Chondrocyte (in vitro differentiated cells): ENCODE measurements at places on chromosomes 6 and 20. TPM values are rescaled to one million over a fixed set of nuclear protein-coding genes. Genes with fewer than 3 reads are reported as not detected.
A peak's percentile ranks its signal among the peaks of the same experiment; 100 is the strongest.

DNA sequence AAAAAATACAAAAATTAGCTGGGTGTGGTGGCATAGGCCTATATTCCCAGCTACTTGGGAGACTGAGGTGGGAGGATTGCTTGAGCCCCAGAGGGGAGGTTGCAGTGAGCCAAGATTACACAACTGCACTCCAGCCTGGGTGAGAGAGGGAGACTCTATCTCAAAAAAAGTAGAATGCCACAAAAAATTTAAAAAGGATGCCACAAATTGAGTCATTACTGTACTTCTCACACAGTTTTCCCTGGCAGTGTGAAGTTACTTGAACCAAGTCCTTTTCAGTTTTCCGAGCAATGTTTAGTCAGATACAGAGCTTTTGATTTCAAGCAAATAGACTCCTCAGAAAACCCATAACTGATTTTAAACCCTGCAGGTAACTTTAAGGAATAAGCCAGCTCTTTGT is 53.3 kb downstream of the TNFRSF21 start:
- no peak for DNase-seq

GRCh38 chr6:126682440-126682839 is 342.5 kb downstream of the CENPW start:
- no peak for DNase-seq

GRCh38 chr6:136550330-136551071 is at the start of gene MAP7:
TSS of gene MAP7 (minus strand) at chr6:136550422. CDS start at chr6:136550408, 14 bp downstream.
- DNase-seq, result no peak

DNA sequence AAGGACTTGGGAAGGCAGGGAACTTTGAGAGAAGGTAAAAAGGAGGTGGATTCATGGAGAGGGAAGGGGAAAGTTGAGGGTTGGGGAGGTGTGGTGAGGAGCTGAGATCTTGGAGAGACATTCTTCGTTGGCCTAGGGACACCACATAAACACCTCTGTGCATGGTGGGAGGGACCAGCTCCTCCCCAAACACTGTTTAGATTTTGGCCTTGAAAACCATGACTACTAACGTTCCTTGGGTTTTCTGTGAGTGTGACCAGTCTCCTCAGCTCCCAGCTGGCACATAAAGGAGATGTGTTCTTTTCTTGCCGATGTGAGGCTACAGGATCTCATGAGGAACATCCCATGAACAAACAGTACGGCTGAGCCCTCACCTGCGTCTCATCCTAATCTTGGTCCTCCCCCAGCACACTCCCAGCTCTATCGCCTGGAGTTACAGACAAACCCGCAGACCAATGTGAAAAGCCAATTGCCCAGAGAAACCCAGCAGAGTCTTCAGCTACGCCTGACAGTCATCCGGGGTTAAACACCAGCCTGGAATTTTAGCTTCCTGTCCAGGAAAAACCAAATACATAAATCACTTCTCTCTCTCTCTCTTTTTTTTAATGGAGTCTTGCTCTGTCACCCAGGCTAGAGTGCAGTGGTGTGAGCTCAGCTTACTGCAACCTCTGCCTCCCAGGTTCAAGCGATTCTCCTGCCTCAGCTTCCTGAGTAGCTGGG is 22.0 kb upstream of the DDR1 start:
- DNase-seq, result no peak

GRCh38 chr6:11006061-11006460 is 38.0 kb downstream of the ELOVL2 start:
- no peak for DNase-seq

GRCh38 chr6:142087950-142088857 is 44.5 kb upstream of the GJE1 start:
- DNase-seq, result peak; percentile 57

- DNase-seq, result no peak
Measured at GRCh38 chr20:49568278-49569151, 578 bp upstream of the PTGIS start.

- no peak for DNase-seq
Measured at GRCh38 chr6:105838171-105838570, 248.0 kb upstream of the PRDM1 start.

- peak; percentile 90 for DNase-seq
Measured at GRCh38 chr6:109979033-109979921, 1.2 kb downstream of the GPR6 start.

- DNase-seq, result no peak
Measured at GRCh38 chr20:60117065-60117464, 158.8 kb downstream of the CDH26 start.

DNA sequence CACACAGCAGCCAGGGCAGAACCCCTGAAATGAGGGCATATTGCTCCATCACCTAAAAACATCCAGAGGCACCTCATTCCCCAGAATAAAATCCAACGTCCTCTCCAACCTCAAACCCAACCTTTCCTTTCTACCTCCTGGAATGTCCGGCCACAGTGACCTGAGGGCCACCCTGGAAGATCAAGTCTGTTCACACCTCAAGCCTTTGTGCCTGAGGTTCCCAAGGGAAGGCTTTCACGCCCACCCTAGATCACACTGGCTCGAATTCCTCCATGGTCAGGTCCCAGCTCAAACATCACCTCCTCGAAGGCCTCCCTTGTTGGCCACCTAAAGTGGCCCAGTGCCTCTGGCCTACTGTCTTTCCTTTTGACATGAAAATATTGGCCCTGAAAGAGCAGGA is 88.9 kb downstream of the ZMYND8 start:
- no peak for DNase-seq

- DNase-seq, result no peak
Measured at GRCh38 chr6:35024551-35025054, 116.5 kb downstream of the TCP11 start.

DNA sequence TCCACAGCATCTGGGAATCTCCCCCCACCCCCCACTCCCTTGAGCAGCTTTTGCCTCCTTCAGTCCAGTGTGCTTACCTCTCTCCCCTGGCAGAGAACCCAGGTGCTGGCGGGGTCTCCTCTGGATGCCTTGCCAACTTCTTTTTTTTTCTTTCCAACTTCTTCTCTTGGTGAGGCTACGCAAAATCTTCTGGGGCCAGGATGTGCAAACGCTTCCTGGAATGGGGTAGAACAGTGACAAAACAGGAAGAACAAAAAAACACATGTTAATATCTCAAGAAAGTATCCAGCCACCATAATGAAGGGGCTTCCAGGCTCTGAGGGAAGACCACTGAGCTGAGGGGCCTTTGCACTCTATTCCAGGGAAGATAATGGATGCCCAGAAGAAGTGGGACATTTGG is 53.9 kb upstream of the DDR1 start:
- DNase-seq, result no peak

DNA sequence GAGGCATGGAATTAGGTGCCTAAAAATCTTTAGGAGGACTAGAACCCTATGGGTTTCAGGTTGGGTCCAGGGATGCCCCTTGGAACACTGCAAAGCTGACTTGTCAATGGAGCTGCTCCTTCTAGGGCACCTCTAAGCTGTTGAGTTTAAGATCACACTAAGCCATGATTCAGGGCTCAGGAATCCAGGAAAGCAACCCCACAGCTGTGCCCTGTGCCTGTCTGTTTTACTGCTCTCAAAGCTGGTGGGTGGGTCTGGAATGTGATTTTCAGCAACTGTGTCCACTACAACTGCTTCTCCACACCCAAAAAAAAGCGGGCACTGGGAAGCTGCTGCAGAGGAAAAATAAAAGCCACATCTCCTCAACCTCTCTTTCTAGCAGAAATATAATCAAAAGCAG is 310.4 kb upstream of the MOCS1 start:
- DNase-seq, result no peak

DNA sequence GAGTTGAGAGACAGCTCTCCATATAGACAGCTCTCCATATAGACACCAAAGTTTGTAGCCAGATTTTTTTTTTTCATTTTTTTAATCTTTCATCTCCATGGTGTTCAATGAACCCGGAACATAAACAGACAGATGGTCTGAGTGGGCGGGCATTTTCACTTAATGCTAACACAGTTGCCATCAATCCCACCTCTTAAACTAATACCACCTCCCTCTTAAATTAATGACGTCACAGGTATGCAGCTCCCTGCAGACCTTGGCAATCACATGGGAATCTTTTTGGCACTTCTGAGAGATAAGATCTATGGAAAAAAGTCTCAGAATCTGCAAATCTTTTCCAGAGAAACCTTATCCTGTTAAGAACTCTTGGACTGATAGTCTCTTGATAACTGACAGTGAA is 43.2 kb downstream of the PFDN4 start:
- DNase-seq, result no peak

DNA sequence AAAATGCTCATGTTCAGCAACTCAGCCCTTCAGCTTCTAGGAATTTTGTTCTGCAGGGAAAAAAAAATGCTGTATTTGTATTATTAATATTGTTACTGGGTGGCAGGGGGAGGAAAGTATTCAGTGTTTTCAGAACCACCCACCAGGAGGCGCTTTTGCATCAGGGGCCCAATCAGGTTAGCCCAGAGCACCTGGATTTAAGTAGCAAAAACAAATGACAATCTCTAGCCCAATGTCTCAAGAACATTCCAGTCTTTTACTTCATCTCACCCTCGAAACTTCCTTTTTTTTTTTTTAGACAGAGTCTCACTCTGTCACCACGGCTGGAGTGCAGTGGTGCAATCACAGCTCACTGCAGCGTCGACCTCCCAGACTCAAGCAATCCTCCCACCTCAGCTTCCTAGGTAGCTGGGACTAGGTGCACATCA is 635 bp upstream of the C20orf203 start:
- DNase-seq, result no peak

GRCh38 chr6:37745748-37746147 is 48.1 kb upstream of the MDGA1 start:
- DNase-seq, result no peak

DNA sequence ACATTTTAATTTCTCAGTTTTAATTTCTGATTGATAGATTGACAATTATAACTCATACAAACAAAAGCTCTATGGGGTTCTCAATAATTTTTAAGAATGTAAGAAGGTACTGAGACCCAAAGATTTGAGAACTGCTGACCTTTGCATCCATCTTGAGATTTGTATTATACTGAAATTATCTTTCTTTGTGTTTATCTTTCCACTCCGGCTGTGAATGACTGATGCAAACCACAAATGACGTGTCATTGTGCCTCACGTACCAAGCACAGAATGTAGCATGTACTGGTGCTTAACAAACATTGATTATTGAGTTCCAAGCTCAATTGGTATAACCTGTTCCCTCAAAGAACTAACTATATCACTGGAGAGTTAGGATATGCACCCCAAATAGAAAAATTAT is 152.1 kb upstream of the SMLR1 start:
- no peak for DNase-seq

DNA sequence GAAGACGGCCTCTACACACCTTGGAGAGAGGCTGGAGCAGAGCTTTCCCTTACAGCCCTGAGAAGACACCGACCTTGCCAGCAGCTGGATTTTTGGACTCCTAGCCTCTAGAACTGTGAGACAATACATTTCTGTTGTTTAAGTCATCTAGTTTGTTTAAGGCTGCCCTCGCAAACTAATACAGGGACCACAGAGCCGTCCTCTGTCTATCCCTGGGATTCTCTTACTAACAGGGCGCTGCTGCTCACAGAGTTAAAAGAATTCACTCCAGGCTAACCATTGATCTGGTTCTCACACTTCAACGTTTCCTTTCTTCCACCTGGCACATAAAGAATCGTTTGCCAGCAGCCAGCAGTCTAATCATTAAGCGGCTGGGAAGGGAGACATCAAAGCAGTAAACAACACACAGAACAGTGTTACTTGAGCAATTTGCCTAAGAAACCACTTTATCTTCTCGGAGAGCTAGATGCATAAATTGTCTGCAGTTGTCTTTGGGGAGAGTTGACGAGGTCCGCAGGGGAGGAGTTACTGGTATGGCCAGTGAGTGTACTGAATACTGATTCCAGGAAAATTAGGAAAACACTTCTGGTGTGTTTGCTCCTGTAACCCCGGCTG is 103.5 kb upstream of the AKAP12 start:
- DNase-seq, result no peak

- DNase-seq, result no peak
Measured at GRCh38 chr6:131692031-131692430, 9.2 kb downstream of the OR2A4 start.

DNA sequence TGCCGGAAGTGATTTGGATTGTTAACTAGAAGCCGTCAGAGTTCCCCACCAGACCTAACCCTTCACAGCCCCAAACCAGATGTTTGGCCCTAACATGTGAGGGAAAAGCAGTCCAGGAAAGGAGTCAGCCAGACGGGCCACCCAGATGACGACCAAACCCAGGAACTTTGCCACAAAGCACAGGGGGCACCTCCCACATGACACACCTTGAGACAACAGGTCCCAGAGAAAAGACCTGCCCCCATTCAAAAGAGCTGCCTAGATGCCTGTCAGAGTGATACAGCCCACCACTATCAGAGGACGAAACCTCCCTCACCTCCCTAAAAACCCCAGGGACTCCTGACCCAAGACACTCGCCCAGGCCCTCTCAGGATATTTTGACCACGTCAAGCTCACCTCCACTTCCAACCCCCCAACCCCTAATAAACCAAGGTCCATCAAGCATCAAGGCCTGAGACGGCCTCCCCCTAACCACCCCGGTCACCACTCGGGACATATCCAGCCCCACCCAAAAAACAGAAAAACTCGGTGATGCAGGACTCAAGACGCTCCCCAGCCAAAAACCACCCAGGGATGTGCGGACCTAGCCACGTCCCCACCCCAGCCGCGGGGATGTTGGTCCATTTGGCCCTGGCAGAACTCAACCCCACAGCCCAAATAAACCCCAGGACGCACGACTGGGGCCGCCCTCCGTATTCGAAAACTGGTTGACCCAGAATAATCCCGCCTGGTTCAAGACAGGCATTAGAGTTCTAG is 662 bp downstream of the ZNF343 start:
- DNase-seq, result no peak

- DNase-seq, result no peak
Measured at GRCh38 chr20:35939264-35939663, 15.0 kb downstream of the SCAND1 start.

DNA sequence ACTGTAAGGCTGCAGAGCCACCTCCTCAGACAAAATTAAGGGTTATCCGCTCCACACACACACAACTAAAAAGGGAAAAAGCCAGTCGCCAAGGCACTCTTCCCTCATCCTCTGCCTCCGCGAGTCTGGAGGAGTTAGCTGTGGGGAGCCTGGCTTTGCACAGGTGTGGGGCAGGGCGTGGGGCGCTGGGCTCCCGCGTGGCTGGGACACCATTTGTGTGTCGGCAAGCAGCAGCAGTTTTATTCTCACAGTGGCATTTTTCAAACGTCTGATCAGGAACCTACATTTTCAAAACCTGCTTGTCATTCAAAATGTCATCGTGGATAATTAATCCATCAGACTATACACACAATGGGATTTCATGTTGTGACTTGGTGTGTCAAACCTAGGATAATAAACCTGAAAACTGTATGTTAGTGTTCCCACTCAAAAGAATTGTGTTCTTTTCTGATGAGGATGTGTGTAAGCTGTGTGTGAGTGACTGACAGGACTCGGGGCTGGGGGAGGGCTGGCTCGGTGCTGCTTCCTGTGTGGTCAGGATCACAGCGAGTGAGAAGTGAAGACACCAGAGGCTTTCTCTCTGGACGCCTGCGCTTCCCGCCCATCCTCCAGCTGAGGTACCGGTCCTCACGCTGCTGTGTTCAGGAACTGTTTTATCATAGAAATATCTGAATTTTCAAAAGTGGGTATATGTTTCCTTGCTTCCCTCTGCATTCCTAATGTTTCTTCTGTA is 83.1 kb downstream of the IRF4 start:
- DNase-seq, result no peak

- DNase-seq, result no peak
Measured at GRCh38 chr6:140825731-140826130, 1307.0 kb upstream of the GJE1 start.

Gene SNAI1
- 4.9 to 15.1 TPM (median 6.1 TPM) in 3 replicates for total RNA-seq

Gene DEFB132
- not detected in 3 replicates for total RNA-seq

Gene PNLDC1
- not detected in 3 replicates for total RNA-seq

Gene BAG2
- total RNA-seq, result 12.1 to 13.7 TPM (median 12.1 TPM) in 3 replicates

Gene OLIG3
- total RNA-seq, result not detected in 3 replicates

Gene TUBB2B
- total RNA-seq, result 109 to 119 TPM (median 117 TPM) in 3 replicates

Gene ETV7
- not detected in 3 replicates for total RNA-seq
